Hindlimb muscle (tissue), 1 donor: ENCODE measurements at places on chromosomes 1 and 21. TPM values are rescaled to one million over a fixed set of nuclear protein-coding genes. Genes with fewer than 3 reads are reported as not detected.

- peak; percentile 60 for DNase-seq
These were observed 4.0 kb downstream of the JUN start for GRCh38 chr1:58779801-58780382.

DNA sequence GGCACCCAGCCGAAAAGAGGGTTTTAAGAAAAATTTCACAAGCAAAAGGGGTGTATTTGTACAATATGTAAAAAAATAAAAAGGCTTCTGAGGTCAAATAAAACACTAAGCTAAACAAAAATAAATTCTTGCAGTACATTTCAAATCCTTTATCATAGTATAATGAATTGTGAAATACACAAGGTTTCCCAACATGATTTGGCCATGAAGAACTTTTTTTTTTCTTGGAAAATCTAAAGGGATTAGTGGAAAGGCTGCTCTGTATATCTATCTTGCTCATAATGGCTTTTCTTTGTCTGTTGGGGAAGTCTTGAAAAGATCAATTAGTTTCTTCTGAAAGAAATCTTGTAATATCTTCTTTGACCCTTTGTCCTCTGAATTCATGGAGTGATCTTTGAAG is 593.4 kb downstream of the PLPP3 start:
- DNase-seq: no peak

DNA sequence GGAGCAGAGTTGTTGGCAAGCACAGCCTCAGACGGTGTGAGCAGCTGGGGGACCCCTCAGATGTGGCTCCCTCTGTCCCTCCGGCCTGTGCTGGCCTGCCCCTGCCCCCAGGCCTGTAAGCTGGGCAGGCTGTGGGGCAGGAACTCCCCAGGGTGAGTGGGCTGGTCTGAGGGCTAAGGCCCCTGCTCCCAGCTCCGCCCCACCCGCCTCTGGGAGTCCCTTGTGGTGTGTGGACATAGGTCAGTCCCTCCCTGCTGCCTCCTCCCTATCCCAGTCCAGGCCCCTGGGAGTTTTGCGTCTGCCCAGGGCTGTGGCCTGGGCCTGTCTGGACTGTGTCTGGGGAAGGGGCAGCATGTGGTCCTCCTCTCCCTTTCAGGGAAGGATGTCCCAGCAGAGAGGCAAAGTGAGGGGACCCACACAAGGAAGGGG is 3.6 kb upstream of the VWA1 start:
- no peak for DNase-seq

DNA sequence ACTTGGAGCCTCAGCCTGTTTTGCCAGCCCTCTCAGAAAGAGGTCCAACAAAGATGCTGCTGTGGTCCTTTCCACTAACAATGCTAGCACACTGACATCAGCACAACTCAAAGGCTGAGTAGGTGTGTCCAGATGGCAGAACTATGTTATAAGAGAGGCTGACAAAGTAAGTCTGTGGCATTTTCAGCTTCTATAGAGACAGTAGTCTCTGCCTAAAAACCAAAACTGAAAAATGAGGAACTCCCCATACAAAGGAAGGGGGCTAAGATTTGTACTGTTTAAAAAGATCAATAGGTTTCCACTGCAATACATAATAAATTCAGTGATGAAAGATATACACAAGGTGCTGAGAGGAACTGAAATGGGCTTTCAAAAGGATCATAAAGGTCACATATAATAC is 12.3 kb downstream of the ERO1B start:
- no peak for DNase-seq

GRCh38 chr21:45365608-45366241 is 39.2 kb upstream of the COL18A1 start:
- DNase-seq: no peak

DNA sequence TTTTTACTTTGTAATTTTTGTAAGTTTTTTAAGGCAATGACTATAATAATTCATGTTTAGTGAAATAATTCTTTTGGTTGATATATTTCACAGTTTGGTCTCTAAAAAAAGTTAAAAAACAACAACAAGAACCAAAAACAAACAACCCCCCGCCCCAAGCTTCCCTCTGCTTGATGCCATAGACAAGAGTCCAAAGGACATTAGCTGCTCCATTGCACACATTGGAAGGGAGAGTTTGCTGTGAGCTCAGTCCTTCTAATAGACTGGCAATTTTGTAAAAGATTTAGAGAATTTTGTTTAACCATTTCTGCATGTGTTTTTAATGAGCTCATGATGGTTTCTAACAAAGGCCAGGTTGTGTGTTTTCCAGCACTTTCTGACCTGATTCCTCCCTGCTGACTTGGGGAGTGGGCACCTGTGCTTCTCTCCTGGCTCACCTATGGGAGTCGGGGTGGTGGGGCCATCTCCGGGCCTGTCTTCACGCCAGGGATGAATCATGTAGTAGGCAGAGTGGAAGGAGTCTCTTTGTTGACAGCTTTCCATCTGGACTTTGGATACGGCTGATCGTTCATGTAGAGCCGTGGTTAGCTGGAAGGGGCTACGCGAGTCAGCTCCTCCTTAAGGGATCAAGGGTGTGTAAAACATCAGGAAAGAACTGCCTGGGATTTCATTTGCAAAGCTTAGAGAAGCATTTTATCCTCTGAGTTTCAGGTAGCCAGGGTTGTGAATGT is 14.1 kb downstream of the ZBTB18 start:
- DNase-seq: no peak

GRCh38 chr1:219568733-219569132 is 44.2 kb downstream of the ZC3H11B start:
- no peak for DNase-seq

DNA sequence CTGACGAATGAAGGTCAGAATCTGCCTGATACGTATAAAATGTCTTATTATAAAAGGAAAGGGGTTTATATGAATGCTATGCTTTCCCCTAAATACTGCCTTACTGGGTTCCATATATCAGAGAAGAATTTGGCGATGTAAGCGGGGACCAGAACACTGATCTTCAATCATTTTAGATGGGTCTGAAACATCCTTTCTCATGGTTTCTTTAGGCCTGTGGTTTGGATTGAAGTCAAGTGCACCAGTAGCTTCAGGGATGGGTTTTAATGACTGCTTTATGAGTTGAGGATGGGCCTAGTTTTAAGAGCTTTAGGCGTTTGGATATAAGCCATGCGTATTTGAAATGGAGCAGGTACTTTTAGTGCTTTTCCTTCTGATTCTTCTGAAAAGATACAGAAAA is 6.9 kb downstream of the FMN2 start:
- DNase-seq: no peak

DNA sequence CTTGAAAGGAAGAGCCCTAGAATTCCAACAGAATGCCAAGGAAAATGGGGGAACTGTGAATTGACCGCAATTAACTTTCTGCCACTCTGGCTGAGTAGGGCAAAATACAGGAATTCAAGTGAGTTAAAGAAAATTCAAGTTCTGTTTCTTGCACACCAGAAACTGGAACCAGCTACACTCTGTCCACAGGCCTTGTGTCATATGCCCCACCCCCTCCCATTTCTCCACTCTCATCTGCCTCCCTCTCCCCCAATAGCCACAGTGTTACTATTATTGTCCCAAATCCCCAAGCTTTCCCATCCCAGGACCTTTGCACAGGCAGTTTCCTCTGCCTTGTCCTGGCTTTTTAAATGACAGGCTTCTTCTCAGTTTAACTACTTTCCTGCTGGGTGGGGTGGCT is 4.3 kb upstream of the STK40 start:
- no peak for DNase-seq

DNA sequence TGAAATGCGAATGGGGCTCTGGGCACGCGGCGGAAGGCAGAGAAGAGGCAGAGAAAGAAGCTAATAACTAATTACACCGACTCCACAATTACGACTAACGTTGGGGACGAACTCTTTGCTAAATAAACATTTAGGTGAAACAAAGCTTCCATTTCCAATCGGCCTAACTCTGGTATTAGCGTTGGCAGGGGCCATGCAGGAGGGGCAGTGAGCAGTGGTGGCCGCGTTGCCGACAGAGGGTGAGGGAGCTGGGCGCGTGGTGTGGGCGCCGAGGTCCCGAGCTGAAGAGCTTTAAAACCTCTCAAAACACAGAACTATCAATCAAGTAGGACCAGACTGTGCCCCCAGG is 553 bp upstream of the NDUFV3 start:
- no peak for DNase-seq

- DNase-seq: no peak
These were observed 9.2 kb downstream of the ZNF496 start for GRCh38 chr1:247322442-247322841.

GRCh38 chr1:152941037-152941711 is 5.8 kb upstream of the SPRR5 start:
- no peak for DNase-seq

DNA sequence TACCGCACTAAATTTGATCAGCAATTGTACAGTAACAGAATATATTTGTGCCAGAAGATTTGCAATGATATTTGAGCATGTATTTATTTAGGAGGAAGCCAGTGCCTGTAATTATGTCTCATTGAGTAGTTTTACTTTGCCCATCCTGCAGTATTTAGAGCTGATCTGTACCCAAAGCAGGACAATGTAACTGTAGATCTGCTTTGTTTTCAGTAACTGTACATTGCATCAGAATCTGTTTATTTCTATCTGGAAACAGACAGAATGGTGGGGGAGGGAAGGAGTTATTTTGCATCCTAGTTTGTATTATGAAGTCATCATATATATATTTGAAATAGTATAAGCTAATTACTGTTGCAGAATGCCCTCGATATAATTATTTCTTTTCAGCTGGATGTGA is 36.2 kb upstream of the LRRC8C start:
- no peak for DNase-seq

DNA sequence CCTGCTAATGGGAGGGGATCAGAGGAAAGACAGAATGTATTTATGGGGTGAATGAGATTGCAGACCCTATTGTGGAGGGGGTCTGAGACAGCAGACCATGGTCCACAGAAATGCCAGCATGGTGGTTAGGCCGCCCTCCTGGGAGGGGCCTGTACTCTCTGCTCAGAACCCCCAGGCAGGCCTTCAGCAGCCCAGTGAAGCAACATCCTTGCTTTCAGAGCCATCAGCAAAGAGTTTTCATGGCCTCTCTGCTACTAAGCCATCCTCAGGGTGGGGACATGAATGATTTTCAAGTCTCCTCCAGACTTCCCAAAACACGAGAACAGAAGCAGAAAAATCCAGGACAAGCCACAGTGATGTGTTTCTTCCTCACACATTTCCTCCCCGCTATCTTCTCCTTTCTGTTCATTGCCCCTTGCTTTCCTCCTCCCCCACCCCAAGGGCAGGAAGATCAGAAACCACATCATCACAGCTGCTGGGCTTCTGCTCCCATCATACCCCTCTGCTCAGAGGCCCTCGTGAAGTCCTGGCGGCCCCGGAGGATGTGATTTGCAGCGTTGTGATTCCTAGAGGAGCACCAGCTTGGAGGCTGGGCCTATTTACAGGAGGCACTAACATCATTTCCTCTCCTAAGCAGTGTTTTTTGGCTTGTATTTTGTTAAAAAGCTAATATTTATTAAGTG is 48.0 kb downstream of the ABCA4 start:
- DNase-seq: no peak

DNA sequence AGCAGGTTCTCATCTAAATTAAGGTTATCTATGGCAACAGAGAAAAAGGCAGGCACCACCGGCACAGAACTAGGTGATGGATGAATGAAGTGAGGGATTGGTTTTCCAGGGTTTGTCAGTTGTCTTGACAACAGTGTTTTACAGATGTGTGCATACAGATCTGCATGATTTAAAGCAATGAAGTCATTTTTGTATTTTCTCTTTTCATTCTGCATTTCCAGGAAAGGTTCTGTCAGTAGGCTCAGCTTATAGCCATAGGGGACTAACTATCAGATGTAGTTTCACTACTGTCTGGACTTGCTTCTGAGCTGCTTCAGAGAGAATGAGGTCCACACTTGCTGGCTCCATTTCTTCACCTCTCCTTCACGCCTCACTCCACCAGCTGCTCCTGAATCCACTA is 98.2 kb upstream of the LMO4 start:
- no peak for DNase-seq

- DNase-seq: no peak
These were observed 333.5 kb downstream of the SIPA1L2 start for GRCh38 chr1:232296461-232296860.

GRCh38 chr1:9097947-9098705 is 28.7 kb upstream of the SLC2A5 start:
- no peak for DNase-seq

Gene F11R
- 12.4 TPM for polyA plus RNA-seq

Gene LYST
- 5.8 TPM for polyA plus RNA-seq

Gene LORICRIN
- polyA plus RNA-seq: not detected
